ENCODE measurements at places on chromosomes 3 and 15. TPM values are rescaled to one million over a fixed set of nuclear protein-coding genes. Genes with fewer than 3 reads are reported as not detected.

DNA sequence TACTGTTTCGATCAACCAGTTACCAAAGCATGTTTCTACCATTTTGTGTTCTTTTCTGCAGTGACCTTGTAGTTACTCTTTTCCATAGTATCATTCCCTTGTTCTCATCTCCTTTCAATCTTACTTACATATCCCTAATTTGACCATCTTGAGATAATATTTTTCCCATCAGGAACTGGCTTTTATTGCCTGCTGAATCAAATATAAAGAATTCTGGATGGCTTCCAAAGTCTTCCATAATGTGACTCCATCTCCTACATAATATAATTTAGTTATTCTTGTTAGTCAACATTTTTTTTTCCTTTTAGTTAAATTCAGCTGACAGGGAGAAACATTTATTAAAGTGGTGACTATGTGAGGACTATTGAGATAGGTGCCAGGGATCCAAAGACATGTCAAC lies 7.0 kb downstream of the USP8 start:
- no peak for DNase-seq

DNA sequence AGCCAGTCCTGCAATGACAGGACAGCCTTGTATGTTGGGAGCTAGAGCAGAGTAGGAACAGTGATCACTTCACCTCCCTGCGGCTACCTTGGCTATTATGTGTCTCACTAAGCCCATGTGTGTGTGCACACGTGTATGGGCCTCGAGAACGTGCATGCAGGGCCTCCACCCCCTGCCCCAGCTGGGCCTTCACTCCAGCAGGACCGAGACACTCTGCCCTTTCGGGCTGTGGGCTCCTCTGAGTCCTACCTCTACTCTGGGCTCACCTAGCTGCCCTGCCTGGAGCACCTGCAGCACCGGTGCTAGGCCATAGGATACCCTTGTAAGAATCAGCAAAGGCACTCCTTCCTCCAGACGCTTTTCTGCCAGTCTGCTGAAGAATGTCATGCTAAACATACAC lies 77.5 kb downstream of the LINGO1 start:
- no peak for DNase-seq

DNA sequence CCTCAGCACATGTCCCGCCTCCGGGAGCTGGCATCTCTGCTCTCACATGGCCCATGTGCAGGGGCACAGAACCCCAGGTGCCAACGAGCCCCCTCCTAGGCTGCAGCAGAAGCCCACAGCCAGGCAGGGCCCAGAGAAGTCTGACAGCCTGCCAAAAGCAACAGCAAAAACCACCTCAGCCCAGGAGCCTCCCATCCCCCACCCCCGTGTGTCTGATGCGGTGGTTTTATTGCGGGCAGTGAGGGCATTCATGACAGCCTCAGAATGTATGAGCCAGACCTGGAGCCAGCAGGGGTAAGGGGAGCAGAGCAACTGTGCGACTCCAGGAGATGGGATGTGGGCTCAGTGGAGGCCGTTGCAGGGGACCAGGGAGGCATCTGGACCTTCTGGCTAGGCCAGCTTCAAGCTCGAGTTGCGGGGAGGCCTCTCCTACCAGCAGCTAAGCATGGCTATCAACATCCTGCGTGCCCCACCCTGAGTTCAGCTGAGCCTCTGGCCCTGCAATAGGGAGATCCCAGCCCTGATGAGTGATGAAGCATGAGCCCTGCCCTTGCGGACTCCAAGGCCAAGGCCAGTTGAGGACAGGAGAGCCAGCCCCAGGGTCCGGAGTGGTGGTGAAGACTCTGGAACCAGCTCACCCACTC lies 52.5 kb downstream of the CYP11A1 start:
- peak; percentile 87 for DNase-seq

GRCh38 chr3:53464424-53464823 lies 30.0 kb upstream of the CACNA1D start:
- peak; percentile 46 for DNase-seq

DNA sequence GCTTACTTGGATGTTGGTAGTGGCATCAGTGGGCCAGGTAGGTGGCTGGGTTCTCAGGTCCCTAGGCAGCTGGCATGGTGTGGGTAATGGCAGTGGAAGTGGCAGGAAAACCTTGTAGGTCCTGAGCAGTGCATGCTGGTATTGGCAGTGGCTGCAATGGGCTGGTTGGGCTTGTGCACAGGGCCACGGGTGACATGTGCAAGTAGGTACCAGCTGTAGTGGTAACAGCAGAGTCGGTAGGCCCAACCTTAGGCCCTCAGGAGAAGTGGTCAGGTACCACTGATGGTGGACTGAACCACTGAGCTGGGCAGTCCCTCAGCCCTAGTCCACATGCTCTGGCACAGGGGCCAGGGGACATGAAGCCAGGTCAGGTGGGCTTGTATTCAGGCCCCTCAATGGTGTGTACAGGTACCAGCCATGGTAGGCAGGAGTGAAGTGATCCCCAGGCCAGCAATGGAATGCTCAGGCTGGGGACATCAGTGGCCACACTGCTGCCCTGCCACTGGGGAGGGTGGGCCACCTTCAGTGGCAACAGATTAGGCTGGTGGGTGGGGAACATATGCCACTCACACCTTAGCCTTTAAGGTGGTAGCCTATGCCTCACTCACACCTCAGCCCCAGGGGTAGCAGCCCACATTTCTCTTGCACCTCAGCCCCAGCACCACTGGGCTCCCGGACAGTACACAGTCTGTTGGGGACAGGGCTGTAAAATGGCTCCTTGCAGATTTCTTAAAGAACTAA lies 118.1 kb downstream of the LRRK1 start:
- no peak for DNase-seq

- DNase-seq: peak; percentile 49
Measured at GRCh38 chr3:171056528-171056927, 30.0 kb upstream of the SLC2A2 start.

GRCh38 chr3:174936590-174936989 lies 77.5 kb downstream of the NAALADL2 start:
- DNase-seq: no peak

GRCh38 chr3:188169830-188170455 lies 16.0 kb downstream of the LPP start:
- DNase-seq: no peak

GRCh38 chr3:42721690-42722089 lies 19.1 kb upstream of the HHATL start:
- DNase-seq: no peak

DNA sequence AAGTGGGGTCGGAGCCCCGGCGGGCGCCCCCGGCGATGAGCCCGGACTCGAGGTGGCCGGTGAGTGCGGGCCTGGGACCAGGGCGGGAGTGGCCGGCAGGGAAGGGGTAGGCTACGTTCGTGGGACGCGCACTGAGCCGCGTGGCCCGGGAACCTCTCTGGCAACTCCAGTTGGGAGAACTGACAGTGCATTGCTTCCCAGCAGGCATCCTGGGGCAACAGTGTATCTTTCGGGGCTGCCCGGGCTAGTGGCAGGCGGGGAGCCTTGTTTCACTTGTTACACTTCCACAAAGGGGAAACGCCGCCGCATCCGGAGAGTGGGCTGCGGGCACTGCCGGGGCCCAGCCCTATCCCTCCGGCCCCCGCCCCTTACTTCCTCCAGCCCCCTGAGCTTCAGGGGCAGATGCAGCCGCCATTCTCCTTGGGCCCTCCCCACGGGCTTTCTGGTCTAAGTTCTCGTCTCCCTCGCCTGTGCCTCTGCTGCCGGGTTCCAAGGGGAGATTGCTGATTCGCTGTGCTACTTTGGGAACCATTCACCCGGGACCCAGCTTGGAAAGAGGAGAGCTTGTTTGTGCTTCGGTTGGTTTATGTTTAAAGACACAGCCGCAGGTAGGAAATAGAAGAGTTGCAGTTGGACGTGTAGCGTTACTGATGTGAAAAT lies 675 bp downstream of the BRPF1 start:
- DNase-seq: no peak

GRCh38 chr15:70714565-70714964 lies 48.8 kb downstream of the UACA start:
- DNase-seq: no peak

- peak; percentile 96 for DNase-seq
Measured at GRCh38 chr3:153221748-153222162, 59.7 kb downstream of the RAP2B start.

The MYLK gene
- 52.7 TPM for total RNA-seq

The KATNBL1 gene
- total RNA-seq: 54.4 TPM

The PPARG gene
- 76.2 TPM for total RNA-seq

The GOLGA6L7 gene
- not detected for total RNA-seq

The ITGA11 gene
- 11.4 TPM for total RNA-seq

The RTP3 gene
- total RNA-seq: not detected

The MKRN3 gene
- total RNA-seq: 15.0 TPM

The BFSP2 gene
- not detected for total RNA-seq
